Activated CD4-positive, alpha-beta T cell treated with anti-CD3 and anti-CD28 coated beads, Interleukin-2, amount 10 ng/mL, durations not matched to agents 7 days and 5 days (primary cell): ENCODE measurements at places on chromosomes 6 and 20. TPM values are rescaled to one million over a fixed set of nuclear protein-coding genes. Genes with fewer than 3 reads are reported as not detected.
A peak's percentile ranks its signal among the peaks of the same experiment; 100 is the strongest.

DNA sequence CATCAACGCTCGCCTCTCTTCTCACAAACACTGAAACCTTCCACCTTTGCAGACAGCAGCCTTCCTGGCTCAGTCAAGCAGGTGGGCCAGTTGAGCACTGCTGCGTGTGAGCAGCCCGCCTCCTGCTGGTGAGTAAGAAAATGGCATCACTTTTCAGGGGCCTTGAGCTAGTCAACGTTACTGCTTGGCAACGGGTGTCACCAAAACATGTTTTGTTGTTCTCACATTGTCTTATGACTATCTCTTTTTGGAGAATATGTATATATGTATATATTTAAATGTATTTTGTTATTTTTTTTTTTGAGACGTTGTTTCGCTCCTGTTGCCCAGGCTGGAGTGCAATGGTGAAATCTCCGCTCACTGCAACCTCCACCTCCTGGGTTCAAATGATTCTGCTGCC, 97.0 kb upstream of the AGPAT4 start:
- DNase-seq: peak; percentile 72

DNA sequence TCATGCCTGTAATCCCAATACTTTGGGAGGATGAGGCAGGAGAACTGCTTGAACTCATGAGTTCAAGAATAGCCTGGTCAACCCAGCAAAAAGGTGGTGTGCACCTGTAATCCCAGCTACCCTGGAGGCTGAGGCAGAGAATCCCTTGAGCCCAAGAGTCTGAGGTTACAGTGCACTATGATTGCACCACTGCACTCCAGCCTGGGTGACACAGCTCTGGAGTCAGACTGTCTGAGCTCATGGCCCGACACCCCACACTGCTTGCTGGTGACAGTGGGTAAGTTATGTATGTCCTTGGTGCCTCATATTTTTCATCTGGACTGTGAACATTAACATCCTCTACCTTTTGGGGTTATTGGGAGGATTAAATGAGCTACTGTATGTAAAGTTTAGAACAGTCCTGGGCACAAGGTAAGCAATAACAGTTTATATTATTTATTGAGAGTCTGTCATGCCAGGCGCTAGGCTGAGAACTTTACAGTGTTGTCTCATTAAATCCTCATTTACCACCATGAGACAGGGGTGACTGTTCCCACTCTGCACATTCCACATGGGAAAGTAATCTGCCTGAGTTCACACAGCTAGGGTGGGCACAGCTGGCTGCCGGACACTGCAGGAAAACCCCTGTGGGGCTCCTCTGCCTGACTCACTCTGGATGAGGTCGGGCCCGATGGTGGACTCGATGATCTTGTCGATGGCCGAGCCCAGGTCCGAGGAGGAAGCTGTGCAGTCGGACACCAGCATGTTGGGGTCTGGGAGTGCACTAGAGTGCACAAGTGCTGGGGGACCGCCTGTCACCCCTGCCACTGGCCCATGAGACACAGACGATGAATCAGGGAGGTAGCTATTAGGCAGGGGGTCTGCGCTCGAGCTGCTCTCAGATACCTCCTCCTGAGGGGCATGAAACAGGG, 2.9 kb downstream of the ZNF335 start:
- DNase-seq: no peak

DNA sequence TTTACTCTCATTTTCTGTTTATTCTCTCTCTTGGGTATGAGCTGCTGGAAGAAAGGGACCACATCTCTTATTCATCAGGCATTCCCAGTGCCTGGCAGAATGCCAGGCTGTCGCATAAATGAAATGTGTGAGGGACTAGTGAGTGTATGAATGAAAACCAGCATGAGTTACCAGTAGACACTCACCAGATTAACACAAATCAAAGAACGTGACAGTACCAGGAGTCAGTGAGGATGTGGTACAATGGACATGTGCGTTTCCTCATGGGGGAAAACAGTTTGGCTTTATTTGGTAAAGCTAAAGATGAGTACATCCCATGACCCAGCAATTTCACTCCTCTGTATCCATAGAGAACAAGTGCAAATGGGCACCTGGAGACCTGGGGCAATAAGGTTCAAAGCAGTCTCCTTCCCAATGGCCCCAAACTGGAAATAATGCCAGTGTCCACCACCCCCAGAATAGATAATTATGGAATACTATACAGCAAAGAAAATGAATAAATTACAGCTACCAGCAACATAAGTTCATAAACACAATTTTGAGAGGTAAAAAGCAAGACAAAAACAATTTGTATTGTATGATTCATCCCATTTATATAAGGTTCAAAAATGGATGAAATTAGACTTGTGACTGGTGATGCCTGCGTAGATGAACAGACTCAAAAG, 93.3 kb downstream of the CDH22 start:
- DNase-seq: no peak

DNA sequence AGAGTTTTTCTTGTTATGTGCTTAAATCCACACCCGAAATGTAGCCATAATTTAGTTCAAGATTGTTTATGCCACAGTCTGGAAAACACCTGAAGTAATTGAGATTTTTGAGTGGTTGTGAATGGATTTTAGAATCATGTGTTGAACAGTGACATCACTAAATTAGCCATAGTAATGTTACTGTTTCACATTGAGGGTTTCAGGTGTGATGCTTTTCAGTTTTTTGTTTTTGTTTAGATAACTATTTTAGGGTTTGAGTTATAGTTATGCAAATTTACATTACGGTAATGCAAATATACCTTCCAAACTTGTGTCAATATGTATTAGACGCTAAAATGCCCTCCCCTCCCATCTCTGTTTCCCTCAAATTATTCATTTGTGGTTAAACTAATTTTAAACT, 22.9 kb downstream of the QKI start:
- no peak for DNase-seq

- DNase-seq: no peak
Measured at GRCh38 chr6:3372912-3373554, 83.8 kb downstream of the SLC22A23 start.

GRCh38 chr6:118652051-118652615, 742 bp upstream of the CEP85L start:
- no peak for DNase-seq

DNA sequence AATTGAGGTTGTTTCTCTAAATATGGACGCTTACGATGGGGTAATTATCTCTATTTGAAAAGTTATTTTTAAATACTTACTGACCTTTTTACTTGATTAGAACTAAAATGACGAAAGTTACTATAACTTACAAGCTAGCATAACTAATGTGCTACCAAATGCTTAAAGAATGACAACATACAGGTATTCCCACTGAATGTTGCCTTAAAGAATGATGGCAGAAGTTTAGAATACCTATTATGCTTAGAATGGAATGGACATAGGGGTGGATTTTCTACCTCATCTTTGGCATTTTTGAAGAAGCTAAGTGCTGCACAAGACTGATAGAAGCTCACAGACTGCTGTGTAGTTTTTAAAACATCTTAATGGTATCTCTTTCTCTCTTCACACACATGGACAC, 284.8 kb downstream of the THBS2 start:
- DNase-seq: no peak

- DNase-seq: no peak
Measured at GRCh38 chr20:41436679-41437078, 70.1 kb upstream of the EMILIN3 start.

- DNase-seq: no peak
Measured at GRCh38 chr6:145442110-145442509, 293.2 kb downstream of the EPM2A start.

GRCh38 chr20:17560344-17561074, 9.4 kb upstream of the DSTN start:
- DNase-seq: no peak

DNA sequence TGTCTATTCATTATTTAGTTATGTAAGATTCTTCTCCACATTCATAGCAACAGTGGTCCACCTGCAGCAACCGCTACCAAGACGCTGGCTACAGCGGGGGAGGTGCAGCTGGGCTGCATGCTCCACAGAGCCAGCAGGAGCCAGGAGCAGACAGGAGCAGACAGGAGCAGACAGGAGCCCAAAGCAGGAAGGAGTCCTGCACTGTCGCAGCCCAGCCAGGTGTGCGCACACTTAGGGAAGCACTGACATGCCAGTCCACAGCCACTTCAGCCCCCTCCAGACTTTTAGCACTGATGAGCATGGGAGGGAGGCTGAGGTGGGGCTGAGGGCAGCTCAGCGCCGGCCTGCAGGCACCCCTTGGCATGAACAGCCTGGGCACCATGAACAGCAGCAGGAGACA, 19.6 kb downstream of the KIF16B start:
- DNase-seq: no peak

DNA sequence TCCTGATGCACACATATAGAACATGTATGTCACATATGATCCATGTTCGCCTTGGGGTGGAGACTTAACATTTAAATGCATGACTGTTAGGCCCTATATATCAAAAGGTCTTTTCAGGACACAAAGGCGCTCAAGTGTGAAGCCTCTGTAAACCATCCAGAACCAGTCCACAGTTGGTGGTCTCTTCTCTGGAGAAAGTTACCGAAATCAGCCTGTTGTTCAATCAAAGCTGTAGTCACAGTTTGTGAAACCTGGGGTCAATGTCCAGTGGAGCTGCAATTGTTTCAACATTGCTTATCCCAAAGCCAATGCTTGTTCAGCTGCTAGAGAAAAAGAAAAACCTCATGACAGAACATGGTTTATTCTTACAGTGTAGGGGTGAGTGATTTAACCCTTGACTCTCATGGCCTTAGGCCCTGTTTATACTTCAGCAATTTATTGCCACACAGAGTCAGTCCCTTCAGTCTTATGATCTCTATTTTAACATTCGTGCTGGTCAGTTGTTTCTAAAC, 193.6 kb upstream of the CST7 start:
- DNase-seq: no peak

DNA sequence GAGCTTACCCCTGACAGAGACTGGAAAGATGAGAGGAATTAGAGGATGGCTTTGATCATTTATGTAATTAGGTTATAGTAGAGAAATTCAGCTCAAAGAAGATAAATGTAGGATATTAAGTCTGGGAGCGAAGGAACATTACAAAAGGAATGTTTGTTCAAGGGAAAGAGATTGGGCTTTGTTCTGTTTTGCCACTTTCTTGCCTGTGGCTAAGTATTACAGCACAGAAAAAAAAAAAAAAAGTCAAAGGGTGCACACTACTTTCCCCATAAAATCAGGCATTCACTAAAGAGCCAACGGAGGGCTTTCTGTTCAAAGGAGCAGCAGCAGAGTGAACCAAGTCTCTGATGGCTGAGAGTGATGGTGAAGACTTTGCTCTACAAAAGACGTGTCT, 5.0 kb upstream of the HDDC2 start:
- no peak for DNase-seq

- DNase-seq: no peak
Measured at GRCh38 chr6:122995921-122996793, at the start of gene CLVS2. Gene CLVS2, plus strand, starts transcription at chr6:122996235. Its CDS starts 1,543 bp downstream, at chr6:122997778.

Gene RIPPLY2
- not detected for total RNA-seq

Gene PGBD1
- total RNA-seq: 1.7 TPM

Gene DDX43
- 1.7 TPM for total RNA-seq

Gene NQO2
- total RNA-seq: 37.5 TPM

Gene ITCH
- total RNA-seq: 48.5 TPM

Gene RPS6KA2
- total RNA-seq: 3.6 TPM
